Stimulated activated CD4-positive, alpha-beta T cell treated with anti-CD3 and anti-CD28 coated beads, Interleukin-1b, Interleukin-23, amount 100 ng/mL, for 24 hours (primary cell): ENCODE measurements at places on chromosomes 13 and 19.

GRCh38 chr13:102651392-102651791 lies 43.5 kb downstream of the METTL21C start:
- DNase-seq, result no peak

- no peak for DNase-seq
These were observed 8.7 kb upstream of the SERPINE3 start for GRCh38 chr13:51330791-51331190.

GRCh38 chr19:10835089-10835753 lies 791 bp downstream of the TMED1 start:
- no peak for DNase-seq

GRCh38 chr13:49441846-49442245 lies 2.0 kb downstream of the CAB39L start:
- no peak for DNase-seq

DNA sequence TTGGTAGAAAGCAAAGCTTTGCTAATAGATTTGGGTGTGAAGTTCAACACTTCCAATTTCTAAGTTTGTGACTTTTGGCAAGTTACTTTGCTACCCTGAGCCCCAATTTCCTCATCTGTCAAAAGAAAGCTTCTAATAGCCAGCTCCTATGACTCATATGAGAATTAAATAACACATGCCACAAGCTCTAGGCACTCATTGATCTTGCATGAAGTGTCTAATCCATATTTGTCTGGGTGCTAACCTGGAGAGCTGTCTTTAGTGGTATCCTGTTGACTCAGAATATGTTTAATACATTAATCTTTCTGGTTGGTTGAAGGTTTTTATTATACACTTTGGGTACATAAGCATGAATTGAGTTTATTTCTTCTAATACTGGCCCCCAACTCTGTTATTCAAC lies 188.8 kb downstream of the POSTN start:
- DNase-seq, result no peak

DNA sequence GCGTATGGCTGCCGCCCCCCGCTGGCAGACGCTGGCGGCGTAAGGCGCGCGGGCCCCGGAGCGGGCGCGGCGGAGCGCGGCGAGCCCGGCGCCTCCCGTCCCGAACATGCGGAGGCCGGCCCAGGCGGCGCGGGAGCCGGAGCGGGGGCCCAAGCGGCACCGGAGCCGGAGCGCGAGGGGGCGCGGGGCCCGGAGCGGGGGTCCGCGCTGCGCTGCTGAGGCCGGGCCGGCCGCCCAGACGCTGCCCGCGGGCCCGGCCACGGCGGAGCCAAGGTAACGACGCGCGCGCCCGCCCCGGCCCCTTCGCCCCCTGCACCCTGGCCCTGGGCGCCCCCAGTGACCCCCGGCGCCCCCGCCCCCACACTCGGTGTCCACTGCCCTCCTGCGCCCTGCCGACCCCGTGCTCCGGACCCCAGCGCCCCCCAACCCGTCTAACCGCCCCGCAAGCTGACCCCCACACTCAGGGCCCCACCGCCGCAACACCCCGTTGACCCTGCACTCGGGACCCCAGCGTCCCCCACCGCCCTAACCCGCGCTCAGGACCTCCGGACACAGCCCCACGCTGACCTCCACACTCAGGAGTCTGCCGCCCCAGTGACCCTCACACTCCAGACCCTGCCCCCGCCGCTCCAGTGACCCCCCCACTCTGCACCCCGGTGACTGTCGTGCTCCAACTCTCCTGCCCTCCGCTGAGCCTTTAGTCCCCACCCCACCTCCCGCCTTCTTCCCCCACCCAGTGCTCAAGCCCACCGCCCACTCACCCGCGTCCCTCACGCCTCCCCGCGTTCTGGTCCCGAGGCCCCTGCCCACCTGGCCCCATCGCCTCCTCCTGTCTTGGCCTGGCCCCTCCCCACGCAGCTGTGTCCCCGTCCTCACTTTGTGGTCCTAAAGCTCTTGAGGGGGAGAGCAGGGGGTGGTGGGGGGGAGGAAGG lies at the start of gene CSNK1G2:
Gene CSNK1G2, plus strand, starts transcription at position 27 of the 932 bp plus-strand sequence. CDS start 28,601 bp downstream, outside the sequence.
- no peak for DNase-seq

GRCh38 chr19:55435020-55435419 lies 8.1 kb downstream of the SHISA7 start:
- no peak for DNase-seq

- DNase-seq, result no peak
These were observed 888.8 kb downstream of the SLITRK6 start for GRCh38 chr13:84910423-84910822.

DNA sequence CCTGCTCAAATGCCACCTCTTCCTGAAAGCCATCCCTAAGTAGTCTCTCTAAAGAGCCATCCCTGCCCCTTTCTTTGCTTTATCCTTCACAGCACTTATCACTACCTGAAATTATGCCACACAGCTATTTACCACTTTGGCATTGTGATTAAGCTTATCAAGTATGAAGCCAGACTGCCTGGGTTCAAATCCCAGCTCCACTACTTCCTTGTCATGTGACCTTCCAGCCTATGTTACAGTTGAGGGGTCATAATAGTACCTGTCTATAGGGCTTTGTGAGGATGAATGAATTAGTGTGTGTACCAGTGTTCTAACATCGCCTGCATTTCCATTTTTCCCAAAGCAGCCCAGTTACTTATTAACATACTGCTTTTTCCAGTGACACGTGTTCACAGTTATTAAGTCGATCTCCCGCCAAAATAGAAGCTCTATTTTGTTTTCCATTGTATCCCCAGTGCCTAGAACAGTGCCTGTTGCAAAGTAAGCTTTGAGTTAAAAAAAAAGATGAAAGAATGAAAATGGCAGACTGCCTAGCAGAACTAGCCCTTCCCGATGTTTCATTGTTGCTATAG lies 32.8 kb downstream of the ZSWIM9 start:
- DNase-seq, result no peak

DNA sequence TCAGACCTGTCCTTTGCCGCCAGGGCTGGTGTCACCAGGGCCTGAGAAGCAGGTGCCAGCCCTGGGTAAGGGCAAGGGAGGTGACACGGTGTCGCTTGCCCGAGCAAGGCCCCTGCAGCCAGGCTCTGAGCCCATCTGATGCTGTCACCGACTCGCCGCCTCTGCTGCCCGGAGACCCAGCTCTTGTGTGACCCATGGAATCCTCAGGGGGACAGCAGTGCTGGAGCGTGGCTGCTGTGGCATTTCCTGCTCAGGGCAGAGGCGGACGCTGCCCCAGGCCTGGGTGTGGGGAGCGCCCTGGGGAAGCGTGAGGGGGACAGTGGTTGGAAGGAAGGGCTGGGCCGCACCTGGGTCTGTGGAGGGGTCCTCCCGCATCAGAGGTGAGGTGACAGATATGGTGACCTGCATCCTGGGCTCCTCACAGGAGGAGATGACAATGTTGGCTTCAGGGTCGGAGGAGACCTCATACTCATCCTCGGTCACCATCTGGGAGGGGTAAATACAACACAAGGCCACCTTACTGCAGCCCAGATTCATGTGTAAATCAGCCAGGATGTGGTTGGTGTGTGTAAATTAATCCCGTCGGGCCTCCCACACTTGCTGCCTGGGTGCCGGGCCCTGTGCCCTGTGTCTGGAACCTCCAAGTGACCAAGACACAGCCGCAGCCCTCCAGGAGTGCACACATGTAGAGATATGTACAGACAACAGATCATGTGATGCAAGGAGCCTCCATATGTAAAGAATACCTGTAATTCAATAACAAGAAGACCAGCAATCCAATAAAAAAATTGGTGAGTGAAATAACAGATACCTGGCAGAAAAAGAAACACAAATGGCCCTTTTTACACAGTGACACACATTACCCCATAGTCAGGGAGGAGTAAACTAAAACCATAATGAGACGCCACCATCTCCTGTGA lies 27.6 kb upstream of the MATK start:
- no peak for DNase-seq

DNA sequence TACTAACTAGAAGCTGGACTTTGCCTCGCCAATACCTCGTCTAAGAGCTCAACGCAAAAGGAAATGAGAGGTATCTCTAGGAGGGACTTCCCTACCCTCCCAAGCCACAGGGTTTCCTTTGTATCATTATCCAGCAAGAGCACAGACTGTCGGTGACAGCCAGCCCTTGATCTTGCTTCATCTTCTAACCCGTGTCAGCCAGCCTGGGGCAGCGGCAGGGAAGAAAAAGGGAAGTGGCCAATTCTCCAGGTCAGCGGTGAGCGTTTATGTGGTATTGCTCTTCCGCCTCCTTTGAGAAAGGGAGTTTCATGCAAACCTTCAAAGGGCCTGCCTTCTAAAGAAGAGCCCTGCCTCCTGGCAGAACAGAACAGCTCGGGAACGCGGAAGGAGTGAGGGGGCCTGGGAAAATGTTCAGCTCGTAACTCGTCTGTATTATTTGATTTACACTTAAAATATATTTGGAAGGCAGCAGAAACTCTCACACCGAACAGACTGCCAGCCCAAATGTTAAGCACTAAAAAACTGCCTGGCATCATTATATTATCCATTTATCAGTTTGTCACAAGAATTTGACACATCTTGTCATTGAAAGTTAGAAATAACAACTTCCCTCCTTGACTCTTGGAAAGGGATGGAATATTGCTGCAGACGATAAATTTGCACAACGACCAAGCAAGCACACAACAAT lies 41.8 kb downstream of the EFNB2 start:
- no peak for DNase-seq

DNA sequence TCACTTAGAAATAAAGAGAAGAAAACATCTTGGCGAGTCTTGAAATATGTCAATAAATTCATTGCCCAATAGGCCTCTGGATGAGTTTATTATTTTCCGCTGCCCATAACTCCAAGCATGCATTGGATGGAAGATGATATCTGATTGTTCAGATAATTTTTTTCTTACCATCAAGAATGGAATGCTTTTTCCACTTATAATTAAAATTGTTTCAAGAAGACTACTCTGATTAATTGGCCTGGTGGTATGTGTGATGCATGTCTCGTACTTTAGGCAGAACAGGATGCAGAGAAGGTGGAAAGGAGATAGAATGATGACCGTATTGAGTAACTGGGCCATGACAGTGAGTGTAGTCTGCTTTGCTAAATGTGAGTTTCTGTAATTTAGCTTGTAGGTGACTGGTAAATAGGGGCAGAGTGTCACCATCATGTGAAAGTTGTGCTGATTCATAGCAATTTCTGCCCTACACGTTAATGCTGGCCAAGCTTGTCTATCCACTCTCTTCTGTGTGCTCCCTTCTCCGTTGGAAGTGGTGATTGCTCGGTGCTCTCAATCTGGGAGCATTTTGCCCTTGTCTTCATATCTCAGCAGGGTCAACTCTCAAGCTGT lies 13.5 kb upstream of the SPATA13 start:
- no peak for DNase-seq

- no peak for DNase-seq
These were observed 1197.5 kb downstream of the EFNB2 start for GRCh38 chr13:105338006-105338405.

- no peak for DNase-seq
These were observed 5.1 kb downstream of the ZNF565 start for GRCh38 chr19:36209372-36209771.

GRCh38 chr19:2883686-2884439 lies 16.7 kb downstream of the ZNF556 start:
- DNase-seq, result no peak

DNA sequence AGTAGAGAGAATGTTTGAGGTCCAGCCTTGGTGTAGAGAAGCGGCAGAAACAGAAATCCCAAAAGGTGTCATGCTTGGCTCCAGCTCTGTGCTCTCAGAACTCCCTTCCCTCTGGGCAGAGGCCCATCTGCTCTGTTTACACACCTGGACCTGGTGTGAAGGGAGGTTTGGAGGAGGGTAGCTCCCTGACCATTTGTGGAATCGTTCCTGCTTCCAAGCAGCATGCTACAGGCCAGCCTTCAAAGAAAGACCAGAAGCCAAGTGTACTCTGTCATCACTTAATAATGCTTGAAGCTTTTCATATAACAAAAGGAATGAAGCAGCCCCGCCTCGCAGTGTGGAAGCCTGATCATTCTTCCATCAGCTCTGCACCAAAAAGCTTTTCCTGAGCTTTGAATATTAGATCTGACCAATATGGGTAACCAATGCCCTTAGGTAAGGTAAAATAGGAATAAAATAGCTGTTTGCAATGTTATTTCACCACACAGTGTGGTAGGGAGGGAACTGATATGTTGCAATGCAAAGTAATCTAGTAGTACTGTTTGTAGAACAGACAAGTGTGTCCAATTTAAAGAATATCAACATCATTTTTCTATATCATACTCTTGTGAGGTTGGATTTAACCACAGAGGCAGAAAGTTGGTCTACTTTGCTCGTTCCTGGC lies 63.3 kb downstream of the ZIC5 start:
- no peak for DNase-seq

DNA sequence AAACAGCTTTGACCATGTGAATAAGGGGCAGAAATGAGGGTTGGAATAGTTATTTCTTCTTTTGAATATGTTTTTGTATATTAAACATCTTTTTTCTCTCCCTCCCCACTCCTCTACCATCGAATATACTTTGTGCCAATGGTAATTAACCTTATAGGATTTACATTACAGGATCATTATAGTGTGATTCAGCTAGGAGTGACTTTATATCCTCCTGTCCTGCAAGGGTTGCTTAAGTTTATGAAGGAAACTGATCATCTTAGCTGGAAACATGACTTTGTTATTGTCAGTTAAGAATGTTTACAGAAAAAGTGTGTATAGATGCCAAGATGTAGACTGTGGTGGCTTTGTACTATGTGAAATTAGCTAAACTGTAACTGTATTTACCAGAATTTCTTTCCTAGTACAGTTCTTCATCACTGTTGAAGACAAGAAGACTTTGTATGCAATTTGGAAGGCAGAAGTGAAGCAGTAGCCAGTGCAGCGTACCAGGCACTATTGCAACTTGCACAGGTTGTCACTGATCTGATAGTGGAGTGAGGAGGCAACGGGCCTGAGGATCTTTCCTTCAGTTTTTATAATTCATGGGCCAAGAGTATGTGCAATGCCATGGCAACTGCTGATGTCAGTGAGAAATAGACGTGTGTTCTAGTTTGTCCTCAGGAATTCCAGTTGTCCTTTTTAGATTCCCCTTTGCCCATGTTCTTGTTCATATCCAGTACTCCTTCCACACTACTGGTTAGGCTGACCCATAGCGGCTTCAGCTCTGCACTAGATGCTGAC lies 8.2 kb upstream of the PAN3 start:
- DNase-seq, result no peak

DNA sequence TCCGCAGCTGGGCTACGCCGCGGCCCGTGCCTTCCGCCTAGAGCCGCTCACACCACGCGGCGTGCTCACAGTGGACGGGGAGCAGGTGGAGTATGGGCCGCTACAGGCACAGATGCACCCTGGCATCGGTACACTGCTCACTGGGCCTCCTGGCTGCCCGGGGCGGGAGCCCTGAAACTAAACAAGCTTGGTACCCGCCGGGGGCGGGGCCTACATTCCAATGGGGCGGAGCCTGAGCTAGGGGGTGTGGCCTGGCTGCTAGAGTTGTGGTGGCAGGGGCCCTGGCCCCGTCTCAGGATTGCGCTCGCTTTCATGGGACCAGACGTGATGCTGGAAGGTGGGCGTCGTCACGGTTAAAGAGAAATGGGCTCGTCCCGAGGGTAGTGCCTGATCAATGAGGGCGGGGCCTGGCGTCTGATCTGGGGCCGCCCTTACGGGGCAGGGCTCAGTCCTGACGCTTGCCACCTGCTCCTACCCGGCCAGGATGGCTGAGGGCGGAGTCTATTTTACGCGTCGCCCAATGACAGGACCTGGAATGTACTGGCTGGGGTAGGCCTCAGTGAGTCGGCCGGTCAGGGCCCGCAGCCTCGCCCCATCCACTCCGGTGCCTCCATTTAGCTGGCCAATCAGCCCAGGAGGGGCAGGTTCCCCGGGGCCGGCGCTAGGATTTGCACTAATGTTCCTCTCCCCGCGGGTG lies 7.4 kb downstream of the DBP start:
- no peak for DNase-seq

- DNase-seq, result no peak
These were observed 15.6 kb upstream of the SIGLEC10 start for GRCh38 chr19:51433043-51433442.
